ENCODE measurements at places on chromosomes 1 and 21.

GRCh38 chr1:179816196-179816960, 61.2 kb downstream of the TOR1AIP2 start:
- no peak for DNase-seq

GRCh38 chr1:228361314-228362140, 45.1 kb downstream of the TRIM11 start:
- no peak for DNase-seq

GRCh38 chr1:166703726-166704462, 135.4 kb upstream of the POGK start:
- DNase-seq = no peak

GRCh38 chr21:35641271-35642016, 418.9 kb downstream of the SETD4 start:
- DNase-seq = peak; percentile 88

GRCh38 chr1:188128761-188129160, 1300.0 kb downstream of the PLA2G4A start:
- DNase-seq = no peak

DNA sequence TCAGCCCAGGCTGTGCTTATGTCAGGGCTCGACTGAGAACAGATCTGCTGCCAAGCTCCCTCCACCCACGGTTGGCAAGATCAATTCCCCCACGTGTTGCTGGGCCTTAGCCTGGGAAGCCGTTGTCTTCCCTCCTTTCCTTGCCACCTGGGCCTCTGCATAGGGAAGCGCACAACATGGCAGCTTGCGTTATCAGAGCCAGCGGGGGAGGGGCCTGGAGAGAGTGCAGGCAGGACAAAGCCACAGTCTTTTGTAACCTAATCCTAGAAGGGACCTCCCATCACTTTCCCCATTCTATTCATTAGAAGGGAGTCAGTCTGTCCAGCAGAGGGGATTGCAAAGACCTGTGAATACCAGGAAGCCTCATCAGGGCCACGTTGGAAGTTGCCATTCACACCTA, 17.0 kb upstream of the IGSF21 start:
- DNase-seq = no peak

GRCh38 chr1:68347415-68347814, 102.3 kb downstream of the RPE65 start:
- DNase-seq = no peak

- no peak for DNase-seq
Measured at GRCh38 chr1:165616054-165616612, 14.9 kb upstream of the MGST3 start.

- DNase-seq = no peak
Measured at GRCh38 chr1:158099185-158099584, 81.5 kb upstream of the CD1D start.

- peak; percentile 9 for DNase-seq
Measured at GRCh38 chr1:244239261-244239770, 188.2 kb downstream of the ZBTB18 start.

DNA sequence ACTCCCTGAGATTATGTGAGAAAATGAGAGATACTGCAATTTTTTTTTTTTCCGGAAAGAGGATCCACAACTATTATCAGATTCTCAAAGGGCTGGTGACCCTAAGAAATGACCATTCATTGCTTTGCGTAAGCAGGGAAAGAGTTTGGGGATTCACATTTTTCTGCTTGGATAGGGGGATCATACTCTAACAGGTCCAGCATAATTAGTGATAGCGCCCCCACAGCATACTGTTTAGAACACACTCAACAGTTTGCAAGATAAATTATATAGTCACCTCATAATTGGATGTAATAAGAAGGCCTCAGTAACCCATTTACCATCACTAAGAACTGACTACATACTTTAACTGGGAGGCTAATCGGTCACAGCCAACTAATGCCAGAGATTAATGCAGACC, 1.9 kb downstream of the CCT3 start:
- no peak for DNase-seq

GRCh38 chr1:13908128-13908527, 208.1 kb downstream of the PRDM2 start:
- DNase-seq = no peak

GRCh38 chr1:1135339-1136136, 19.6 kb upstream of the C1orf159 start:
- DNase-seq = no peak

DNA sequence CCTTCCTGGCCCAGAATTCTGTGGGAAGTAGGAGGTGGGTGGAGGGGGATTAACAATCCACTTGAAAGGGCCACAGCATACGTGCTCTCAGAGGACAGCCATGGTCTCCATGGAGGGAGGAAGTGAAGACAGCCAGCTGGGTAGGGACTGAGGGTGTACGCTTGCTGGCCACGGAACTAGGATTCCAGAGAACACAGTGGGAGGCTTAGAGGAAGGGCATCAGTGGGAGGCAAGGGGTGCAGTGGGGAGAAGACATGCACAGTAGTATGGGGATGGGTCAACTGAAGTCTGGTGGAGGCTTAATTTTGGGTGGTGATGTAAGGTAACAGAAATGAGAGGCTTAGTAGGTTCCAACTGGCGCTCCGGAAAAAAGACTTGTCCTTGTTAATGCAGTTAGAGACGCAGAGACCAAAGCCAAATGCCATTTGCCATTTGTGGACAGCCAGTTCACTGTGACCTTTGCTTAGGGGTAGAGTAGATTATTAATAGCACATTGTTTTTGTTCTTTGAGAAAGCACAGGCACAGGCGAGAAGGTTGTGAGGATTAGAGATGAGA, 103.0 kb downstream of the ZSCAN20 start:
- no peak for DNase-seq

DNA sequence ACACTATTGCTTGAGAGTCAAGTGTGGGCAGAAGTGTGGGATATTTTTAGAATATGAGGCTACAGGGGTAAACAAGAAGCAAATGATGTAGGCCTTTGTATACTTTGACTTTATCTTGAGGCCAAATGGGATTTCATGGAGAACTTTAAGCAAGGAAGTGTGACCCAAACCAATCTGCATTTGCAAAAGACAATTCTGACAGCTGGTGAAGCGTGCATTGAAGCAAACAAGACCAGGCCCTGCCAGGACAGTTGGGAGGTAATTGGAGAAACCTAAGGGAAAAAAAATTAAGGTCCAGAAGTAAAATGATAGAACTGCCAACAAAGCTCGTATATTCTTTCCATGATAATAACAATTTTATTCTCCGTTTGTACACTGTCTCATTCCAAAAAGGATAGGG, 168.3 kb downstream of the TM2D1 start:
- DNase-seq = no peak

DNA sequence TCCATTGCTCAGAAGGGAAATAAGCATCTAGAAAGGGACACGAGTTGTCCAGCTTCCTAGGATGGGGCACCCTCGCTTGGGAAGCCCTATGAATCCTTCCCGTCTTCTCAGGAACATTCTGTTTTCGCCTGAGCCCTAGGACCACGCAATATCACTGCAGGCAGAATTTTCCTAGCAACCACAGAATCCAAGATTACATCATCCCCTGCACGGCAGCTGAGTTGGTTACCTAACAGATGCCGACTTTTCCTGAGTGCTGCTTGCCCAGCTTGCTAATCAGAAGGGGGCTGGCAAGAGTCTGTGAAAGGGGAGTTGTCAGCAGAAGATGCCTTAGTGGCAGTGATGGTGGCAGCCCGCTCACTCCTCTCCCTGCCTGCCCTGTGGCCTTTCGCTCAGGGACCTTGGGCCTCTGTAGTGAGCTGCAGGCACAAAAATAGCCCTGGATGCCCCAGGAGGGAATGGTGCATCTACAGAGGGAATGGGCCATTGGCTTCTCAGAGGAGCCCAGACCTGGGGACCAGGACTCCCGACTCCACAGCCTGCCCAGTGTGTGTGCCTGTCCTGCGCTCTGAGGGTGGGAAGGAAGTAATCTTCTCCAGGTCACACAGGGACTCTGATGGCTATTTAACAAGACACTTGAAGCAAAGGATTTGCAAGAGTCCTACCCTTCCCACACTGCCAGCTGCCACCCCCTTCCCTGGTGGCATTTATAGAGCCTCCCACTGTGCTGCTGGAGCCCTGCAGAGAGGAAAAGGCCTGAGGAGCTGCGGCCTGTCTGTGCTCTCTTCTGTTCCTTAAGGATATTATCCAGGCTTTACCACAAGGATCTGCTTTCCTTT, 28.9 kb upstream of the CLSTN1 start:
- peak; percentile 68 for DNase-seq

- DNase-seq = no peak
Measured at GRCh38 chr1:90718411-90719329, 1.6 kb upstream of the BARHL2 start.

GRCh38 chr1:46128344-46128743, 4.1 kb downstream of the PIK3R3 start:
- peak; percentile 17 for DNase-seq
